ENCODE measurements at places on chromosomes 12 and 14. TPM values are rescaled to one million over a fixed set of nuclear protein-coding genes. Genes with fewer than 3 reads are reported as not detected.

The PTPRR gene
- total RNA-seq = 0.46 TPM

The IFNG-AS1 gene
- not detected for total RNA-seq

The SELPLG gene
- 1.0 TPM for total RNA-seq

The OSGEP gene
- total RNA-seq = 24.6 TPM

The CLEC1A gene
- not detected for total RNA-seq

The KSR2 gene
- 0.29 TPM for total RNA-seq

The BMP4 gene
- total RNA-seq = 9.3 TPM

The P2RX2 gene
- total RNA-seq = not detected

The GLI1 gene
- total RNA-seq = 0.51 TPM

The SPIC gene
- total RNA-seq = not detected

The KCNK10 gene
- 4.2 TPM for total RNA-seq

The KRT75 gene
- not detected for total RNA-seq

The SERPINA10 gene
- not detected for total RNA-seq

The CD4 gene
- total RNA-seq = 0.07 TPM

The INHBC gene
- total RNA-seq = not detected

The SERPINA3 gene
- total RNA-seq = 4.7 TPM
